ENCODE measurements at places on chromosomes 5 and 9.

DNA sequence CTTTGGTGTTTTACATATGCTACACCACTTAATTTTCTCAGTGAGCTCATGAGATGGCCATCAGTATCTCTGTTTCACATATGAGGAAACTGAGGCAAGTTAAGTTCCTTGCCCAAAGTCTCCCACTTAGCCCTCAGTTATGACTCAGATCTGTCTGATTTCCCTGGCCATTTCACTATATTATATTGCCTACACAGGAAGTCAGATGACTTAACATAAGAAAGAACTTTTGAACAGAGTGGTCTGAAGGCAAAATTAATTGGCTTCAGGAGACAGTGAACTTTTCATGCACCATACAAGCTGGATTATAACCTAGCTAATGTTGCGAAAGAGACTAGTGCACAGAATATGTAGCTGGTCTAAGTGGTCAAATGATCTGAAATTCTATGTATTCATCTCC, 221.6 kb downstream of the NFIB start:
- DNase-seq: no peak

DNA sequence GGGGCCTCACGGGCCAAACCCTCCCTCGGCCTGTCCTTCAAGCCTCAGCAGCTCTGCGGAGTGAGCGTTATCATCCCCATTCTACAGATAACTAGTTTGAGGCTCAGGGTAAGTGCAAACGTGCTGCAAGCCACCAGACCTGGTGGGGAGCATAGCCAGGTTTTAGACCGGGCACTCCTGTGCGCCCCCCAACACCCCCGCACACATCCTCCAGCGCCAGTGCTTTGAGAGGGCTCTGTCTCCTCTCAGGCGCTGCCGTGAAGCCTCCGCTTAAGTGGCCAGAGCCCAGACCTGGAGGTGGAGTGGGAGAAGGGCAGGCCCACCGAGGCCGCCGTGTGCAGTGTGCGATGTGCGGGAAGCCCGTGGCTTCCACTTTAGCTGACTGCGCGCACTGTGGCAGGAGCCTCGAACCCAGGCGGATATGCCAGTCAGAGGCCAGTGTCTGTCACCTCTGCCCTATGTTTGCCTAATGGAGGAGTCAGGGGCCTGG, 1.6 kb upstream of the MGAT1 start:
- no peak for DNase-seq

- DNase-seq: no peak
Measured at GRCh38 chr5:13831351-13831750, 113.1 kb downstream of the DNAH5 start.

- DNase-seq: no peak
Measured at GRCh38 chr9:133443982-133444381, 15.8 kb upstream of the CACFD1 start.

DNA sequence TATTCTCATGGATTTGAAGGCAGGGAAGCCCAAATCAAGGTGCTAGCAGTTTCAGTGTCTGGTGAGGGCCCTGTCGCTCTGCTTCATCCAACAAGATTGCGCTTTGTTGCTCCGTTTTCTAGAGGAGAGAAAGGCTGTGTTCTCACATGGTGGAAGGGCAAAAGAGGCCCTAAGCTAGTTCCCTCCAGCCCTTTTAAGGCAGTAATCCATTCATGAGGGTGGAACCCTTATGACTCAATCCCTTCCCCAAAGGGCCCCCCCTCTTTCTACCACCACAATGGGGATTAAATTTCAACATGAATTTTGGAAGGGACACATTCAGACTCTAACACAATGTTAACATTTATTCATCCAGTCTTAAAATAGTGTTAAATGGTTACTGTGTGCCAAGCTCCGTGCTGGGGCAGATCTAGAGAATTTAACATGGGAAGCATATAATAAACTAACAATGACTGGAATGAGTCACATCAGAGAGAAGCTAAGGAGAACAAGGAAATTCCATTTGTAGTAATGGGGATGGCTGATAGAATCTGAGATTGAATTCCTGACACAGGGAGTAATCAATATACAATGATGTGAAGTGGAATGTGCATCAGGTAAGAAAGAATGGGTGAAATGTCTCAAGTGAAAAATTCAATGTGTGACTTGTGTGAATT, 382.8 kb upstream of the ZNF608 start:
- DNase-seq: no peak

All from posterior cingulate gyrus (tissue), 11 donors.